T-cell (primary cell): ENCODE measurements at places on chromosomes 1 and 21. TPM values are rescaled to one million over a fixed set of nuclear protein-coding genes. Genes with fewer than 3 reads are reported as not detected.

TPTE gene
- total RNA-seq: not detected

DNASE2B gene
- total RNA-seq: not detected

CD53 gene
- total RNA-seq: 386 TPM

GPR157 gene
- total RNA-seq: 7.3 TPM

DNA sequence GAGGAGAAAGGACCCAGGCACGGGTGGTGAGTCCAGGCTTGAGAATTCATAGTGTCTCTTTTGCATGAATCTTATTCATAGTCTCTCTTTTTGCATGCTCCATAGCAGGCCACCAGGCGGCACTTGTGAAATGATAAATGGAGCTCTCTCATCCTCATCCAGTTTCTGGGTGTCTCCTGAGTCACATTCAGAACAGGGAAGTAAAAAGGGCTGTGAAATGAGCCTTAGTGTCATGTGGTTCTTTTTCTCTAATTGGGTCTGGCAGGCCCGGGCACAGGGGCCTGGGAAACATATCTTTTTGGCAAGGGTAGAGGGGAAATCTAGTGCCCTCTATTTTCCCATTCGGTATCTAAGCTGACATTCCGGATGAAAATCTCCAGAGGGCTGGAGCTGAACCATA lies 19.1 kb upstream of the NCF2 start:
- H3K4me3 ChIP-seq: no peak overlapping the region
- H3K27ac ChIP-seq: no peak overlapping the region
- no peak for DNase-seq

DNA sequence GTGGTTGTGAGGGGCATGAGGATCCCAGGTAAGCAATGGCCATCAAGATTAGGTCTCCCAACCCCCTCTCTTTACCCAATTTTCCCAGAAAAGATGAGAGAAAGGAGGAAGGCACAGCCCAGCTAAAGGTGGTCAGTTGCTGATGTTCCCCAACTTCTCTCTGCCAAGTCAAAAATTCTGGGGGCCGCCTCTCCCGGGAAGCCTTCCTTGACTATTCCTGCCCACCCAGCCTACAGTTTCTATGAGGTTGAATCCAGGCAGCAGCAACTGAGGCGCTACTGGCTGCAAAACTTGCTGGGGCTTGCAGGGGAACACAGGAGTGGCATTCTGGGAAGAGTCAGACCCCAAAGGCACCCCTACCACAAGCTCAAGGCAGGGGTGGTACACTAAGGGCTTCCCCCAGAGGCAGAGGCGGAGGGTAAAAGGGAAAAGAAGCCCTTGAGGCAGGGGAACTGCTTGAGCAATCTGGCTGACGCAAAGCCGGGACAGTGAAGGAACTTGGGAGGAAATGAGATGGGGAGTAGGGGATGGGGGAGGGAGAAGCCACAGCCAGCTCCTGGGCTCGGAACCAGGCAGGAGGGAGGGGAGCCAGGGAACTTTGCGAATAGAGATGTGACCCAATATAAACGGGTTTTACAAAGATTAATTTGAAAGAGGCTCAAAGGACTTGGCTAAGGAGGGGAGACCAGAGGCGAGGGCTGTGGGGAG lies 31.2 kb downstream of the SDC3 start:
- H3K27me3 ChIP-seq: peaks cover 76% of the 10 kb centered on the region
- H3K4me3 ChIP-seq: no peak overlapping the region
- DNase-seq: no peak
- H3K4me1 ChIP-seq: no peaks in the 10 kb centered on the region
- no peak overlapping the region for H3K27ac ChIP-seq

- DNase-seq: peak; percentile 69
- no peak overlapping the region for H3K4me3 ChIP-seq
- no peaks in the 10 kb centered on the region for H3K36me3 ChIP-seq
- no peaks in the 10 kb centered on the region for H3K27me3 ChIP-seq
- H3K27ac ChIP-seq: no peak overlapping the region
Observed at GRCh38 chr1:207499573-207499972, 3.6 kb downstream of the CR1 start.

DNA sequence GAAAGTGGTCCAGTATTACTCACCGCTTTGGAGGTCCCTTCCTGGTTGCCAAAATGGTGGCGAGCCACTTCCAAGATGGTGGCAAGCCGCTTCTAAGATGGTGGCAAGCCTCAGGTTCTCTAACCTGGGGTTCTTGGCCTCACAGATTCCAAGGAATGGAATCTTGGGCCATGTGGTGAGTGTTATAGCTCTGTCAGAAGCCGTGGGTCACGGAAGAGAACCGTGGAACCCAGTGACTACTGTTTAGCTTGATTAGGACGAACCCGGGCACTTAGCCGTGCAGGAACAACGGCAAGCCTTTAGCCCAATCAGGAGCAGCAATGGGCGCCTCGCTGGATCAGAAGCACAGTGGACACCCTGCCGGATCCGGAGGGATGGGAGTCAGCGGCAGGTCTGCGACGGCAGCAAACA lies 356.2 kb upstream of the TMPRSS15 start:
- H3K27me3 ChIP-seq: no peaks in the 10 kb centered on the region
- no peak overlapping the region for H3K27ac ChIP-seq
- H3K4me1 ChIP-seq: no peaks in the 10 kb centered on the region
- H3K4me3 ChIP-seq: no peak overlapping the region
- no peaks in the 10 kb centered on the region for H3K36me3 ChIP-seq
